MCF 10A (cell line): ENCODE measurements at places on chromosomes 6 and 20. TPM values are rescaled to one million over a fixed set of nuclear protein-coding genes. Genes with fewer than 3 reads are reported as not detected.

GRCh38 chr20:24478584-24478983, 9.2 kb downstream of the SYNDIG1 start:
- peaks cover 6% of the 10 kb centered on the region for H3K36me3 ChIP-seq
- no peak overlapping the region for H3K27ac ChIP-seq
- H3K4me1 ChIP-seq: no peaks in the 10 kb centered on the region
- no peaks in the 10 kb centered on the region for H3K27me3 ChIP-seq
- no peak overlapping the region for H3K4me3 ChIP-seq
- no peak for DNase-seq

- no peaks in the 10 kb centered on the region for H3K4me1 ChIP-seq
- H3K27ac ChIP-seq: no peak overlapping the region
- DNase-seq: no peak
- H3K4me3 ChIP-seq: no peak overlapping the region
Observed at GRCh38 chr20:13183005-13183404, 38.1 kb upstream of the ISM1 start.

DNA sequence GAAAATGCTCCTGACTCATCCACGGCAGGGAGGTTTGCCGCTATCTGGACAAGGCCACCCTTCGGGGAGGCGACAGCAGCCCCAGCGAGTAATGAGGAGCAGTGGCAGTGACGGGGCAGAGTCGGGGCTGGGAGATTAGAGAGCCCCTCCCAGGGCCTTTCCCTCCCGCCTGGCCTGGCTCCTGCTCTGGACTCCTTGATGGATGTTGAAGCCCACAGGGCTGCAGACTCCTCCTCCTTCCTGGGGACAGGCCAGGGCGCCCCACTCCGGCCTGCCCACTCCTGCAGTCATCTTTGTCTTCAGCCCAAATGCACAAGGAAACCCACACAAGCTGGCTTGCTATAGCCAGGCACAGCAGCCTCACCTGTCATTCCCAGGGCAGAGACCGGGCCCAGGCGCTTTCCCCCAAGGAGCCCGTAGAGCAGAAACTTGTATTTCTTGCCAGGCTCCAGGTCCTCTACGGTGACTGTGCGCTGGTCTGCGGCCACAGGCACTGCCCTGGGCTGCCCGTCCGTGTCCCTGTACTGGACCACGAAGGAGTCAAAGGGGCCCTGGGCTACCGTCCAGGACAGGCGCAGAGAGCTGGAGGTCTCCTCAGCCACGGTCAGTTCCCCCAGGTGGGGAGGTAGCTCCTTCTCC, 7.7 kb downstream of the CYP21A2 start:
- no peak overlapping the region for H3K27ac ChIP-seq
- peaks cover 10% of the 10 kb centered on the region for H3K4me1 ChIP-seq
- DNase-seq: no peak
- H3K4me3 ChIP-seq: no peak overlapping the region
- H3K27me3 ChIP-seq: no peaks in the 10 kb centered on the region

DNA sequence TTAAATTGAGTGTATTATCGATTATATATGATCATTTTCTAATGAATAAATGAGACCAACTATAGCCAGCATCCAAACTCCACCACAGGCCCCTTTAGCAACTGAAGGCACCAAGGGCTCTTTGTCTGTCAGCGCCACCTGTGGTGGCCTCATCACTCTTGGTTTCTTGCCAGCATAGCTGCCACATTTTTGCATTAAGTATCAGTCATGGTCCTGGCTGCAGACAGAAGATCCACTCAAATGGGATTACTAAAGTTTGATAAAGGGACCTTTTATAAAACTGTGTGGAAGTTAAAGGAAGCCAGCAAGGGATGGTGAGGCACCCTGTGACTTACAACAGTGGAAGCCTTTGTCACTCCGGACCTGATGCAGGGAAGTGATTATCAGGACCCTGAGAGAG, 162.9 kb downstream of the C6orf118 start:
- H3K4me3 ChIP-seq: no peak overlapping the region
- no peaks in the 10 kb centered on the region for H3K36me3 ChIP-seq
- H3K4me1 ChIP-seq: no peaks in the 10 kb centered on the region
- no peaks in the 10 kb centered on the region for H3K27me3 ChIP-seq
- no peak for DNase-seq

DNA sequence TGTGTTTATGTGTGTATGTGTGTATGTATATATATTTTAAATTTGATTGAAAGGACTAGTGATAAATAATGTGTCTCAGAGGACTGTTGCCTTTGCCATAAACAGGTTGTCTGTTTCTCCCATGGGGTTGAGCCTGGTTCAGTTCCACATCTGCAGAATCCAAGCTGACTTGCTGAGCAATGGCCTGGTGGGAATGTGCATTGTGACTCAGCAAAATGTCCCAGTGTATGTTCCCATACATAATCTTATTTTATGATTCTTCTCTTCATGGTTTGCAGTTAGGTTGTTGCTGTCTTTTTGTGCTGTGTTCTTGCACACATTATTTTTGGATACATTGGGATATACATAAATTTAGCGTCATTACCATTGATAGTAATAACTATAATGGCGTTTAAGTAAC, 115.6 kb upstream of the SLC24A3 start:
- H3K27me3 ChIP-seq: no peaks in the 10 kb centered on the region
- H3K4me3 ChIP-seq: no peak overlapping the region
- DNase-seq: no peak
- H3K4me1 ChIP-seq: no peaks in the 10 kb centered on the region
- H3K36me3 ChIP-seq: no peaks in the 10 kb centered on the region

- H3K4me1 ChIP-seq: no peaks in the 10 kb centered on the region
- no peak overlapping the region for H3K27ac ChIP-seq
- DNase-seq: no peak
- no peaks in the 10 kb centered on the region for H3K27me3 ChIP-seq
Observed at GRCh38 chr6:150783813-150784212, 81.7 kb upstream of the MTHFD1L start.

GRCh38 chr6:127147534-127147933, 29.1 kb downstream of the RSPO3 start:
- no peak for DNase-seq
- no peak overlapping the region for H3K27ac ChIP-seq
- H3K4me1 ChIP-seq: no peaks in the 10 kb centered on the region
- no peak overlapping the region for H3K4me3 ChIP-seq

DNA sequence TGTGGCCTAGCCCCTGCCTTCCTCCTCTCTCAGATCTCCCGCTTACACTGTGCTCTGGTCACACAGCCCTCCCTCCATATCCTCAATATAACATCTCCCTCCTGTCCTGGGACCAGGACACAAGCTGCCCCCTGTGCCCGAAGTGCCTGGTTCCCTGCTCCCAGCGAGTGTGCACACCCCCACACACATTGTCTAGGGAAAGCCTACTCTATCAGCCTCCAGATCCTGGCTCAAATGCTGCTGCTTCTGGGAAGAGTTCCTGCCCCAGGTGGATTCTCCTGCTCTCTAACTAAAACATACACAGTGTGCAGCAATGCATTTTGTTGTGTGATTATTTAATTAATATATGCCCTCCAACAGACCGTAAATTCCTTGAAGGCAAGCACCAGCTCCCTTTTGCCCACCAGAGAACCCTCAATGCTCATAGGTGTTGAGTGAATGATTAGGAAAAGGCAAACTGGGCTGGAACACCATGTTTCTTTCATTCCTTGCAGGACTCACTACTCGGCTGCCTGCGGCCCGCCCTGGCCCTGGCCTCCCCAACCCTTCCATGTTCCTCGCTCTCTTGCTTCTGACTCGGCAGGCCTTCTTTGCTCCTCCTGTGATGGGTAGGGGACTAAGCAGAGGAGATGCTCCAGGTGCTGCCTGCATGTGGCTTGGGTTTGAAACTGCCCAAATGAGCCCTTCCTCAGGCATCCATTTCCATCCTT, 194.6 kb downstream of the ZDHHC14 start:
- H3K36me3 ChIP-seq: no peaks in the 10 kb centered on the region
- no peak for DNase-seq
- no peak overlapping the region for H3K27ac ChIP-seq
- no peak overlapping the region for H3K4me3 ChIP-seq

GRCh38 chr6:135306740-135307420, 125.8 kb downstream of the MYB start:
- H3K27me3 ChIP-seq: no peaks in the 10 kb centered on the region
- H3K36me3 ChIP-seq: peaks cover 15% of the 10 kb centered on the region
- no peak overlapping the region for H3K4me3 ChIP-seq

GRCh38 chr20:20083807-20084206, 31.5 kb downstream of the CFAP61 start:
- peaks cover 44% of the 10 kb centered on the region for H3K4me1 ChIP-seq
- no peaks in the 10 kb centered on the region for H3K36me3 ChIP-seq
- H3K4me3 ChIP-seq: peak overlapping the region; percentile 20
- peak overlapping the region; percentile 95 for H3K27ac ChIP-seq
- peak; percentile 56 for DNase-seq
- no peaks in the 10 kb centered on the region for H3K27me3 ChIP-seq

- H3K27ac ChIP-seq: peak overlapping the region; percentile 97
- peaks cover 40% of the 10 kb centered on the region for H3K27me3 ChIP-seq
- peaks cover 28% of the 10 kb centered on the region for H3K36me3 ChIP-seq
- no peak for DNase-seq
- H3K4me1 ChIP-seq: peaks cover 14% of the 10 kb centered on the region
- H3K4me3 ChIP-seq: peak overlapping the region; percentile 87
Observed at GRCh38 chr6:31272836-31273626, 1.1 kb upstream of the HLA-C start.

- H3K4me1 ChIP-seq: peaks cover 65% of the 10 kb centered on the region
- H3K27ac ChIP-seq: peak overlapping the region; percentile 94
- no peaks in the 10 kb centered on the region for H3K27me3 ChIP-seq
- no peak for DNase-seq
- H3K4me3 ChIP-seq: peak overlapping the region; percentile 65
- H3K36me3 ChIP-seq: peaks cover 42% of the 10 kb centered on the region
Observed at GRCh38 chr20:47316776-47317126, 39.7 kb downstream of the ZMYND8 start.

DNA sequence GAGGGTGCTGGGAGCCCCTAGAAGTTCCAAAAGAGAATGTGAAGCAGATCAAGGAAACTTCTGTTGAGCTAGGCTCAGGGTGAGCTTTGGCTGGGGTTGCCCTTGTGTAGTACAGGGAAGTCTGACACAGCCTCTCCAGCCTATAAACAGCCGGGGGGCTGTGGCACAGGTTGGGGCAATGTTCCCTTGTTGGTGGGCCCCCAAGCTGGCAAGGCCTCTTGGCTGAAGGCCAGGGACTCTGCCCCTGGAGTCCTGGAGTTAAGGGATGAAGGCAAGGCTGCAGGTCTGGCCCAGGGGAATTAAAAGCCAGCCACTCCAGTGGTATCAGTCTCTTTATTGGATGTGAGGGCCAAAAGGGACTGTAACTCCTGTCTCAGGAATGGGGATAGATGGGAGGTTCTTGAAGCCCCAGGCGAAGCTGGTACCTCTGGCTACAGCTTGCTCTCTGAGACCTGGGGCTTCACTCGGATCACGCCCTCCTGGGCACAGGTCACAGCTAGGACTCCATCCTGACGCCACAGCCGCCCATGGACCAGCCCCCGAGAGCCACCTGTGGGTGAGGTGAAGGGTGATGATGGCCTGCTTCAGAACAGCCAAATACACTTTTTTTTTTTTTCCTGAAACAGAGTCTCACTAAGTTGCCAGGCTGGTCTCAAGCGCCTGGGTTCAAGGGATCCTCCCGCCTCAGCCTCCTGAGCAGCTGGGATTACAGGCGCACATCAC, 8.0 kb downstream of the SNX21 start:
- peaks cover 65% of the 10 kb centered on the region for H3K36me3 ChIP-seq
- no peak overlapping the region for H3K4me3 ChIP-seq

- no peak overlapping the region for H3K4me3 ChIP-seq
- no peak overlapping the region for H3K27ac ChIP-seq
- H3K27me3 ChIP-seq: no peaks in the 10 kb centered on the region
Observed at GRCh38 chr6:33735216-33735615, 11.5 kb downstream of the IP6K3 start.

GRCh38 chr6:54217018-54217417, 91.2 kb upstream of the TINAG start:
- no peak overlapping the region for H3K4me3 ChIP-seq
- no peak for DNase-seq
- H3K36me3 ChIP-seq: no peaks in the 10 kb centered on the region
- H3K27ac ChIP-seq: no peak overlapping the region

DNA sequence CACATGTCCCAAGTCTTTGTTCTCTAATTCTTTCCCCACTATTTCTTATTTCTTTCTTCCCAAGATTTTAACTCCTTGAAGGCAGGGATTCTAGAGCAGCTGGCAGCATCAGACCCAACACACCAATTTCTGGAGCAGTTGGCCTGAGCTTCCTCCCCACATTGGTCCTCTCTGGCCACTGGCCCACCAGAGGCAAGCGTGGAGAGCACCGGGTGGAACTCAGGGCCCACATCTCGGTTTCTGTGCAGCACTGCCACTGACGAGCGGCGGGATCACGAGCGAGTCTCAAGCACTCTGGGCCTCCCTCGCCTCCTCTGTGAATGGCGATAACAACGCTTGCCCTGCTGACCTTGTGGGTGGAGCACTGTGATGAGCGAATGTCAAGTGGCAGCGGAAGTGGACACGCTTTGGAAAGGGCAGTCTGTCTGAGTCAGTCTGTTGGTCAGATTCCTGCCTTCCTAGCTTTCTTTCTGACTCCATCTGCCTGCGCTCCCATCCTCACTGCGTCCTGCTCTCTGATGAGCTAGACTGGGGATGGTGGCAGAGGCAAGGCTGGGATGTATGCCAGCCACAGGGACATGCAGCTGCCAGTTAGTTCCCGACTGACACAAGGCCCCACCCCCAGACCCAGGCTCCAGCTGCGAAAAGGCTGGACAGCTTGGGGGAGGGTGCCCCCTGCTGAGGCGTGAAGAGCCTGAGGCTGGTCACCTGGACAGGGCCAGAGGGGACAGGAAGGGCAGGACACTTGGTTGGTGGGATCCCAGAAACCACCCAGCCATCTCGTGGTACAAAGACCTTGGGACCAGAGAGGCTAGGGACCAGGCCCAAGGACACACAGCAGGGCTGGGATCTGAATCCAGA, 4.5 kb upstream of the SPDEF start:
- DNase-seq: no peak
- H3K4me3 ChIP-seq: no peak overlapping the region
- no peaks in the 10 kb centered on the region for H3K4me1 ChIP-seq
- H3K36me3 ChIP-seq: no peaks in the 10 kb centered on the region
- no peak overlapping the region for H3K27ac ChIP-seq

GRCh38 chr6:41781366-41781730, 766 bp downstream of the PRICKLE4 start:
- peak overlapping the region; percentile 90 for H3K4me3 ChIP-seq
- H3K27me3 ChIP-seq: no peaks in the 10 kb centered on the region
- DNase-seq: peak; percentile 47
- peaks cover 11% of the 10 kb centered on the region for H3K36me3 ChIP-seq
- H3K27ac ChIP-seq: peak overlapping the region; percentile 12

Gene NMBR
- total RNA-seq: not detected in 2 replicates

Gene EIF2S2
- 151 and 191 TPM in 2 replicates for total RNA-seq

Gene ME1
- total RNA-seq: 16.7 and 17.8 TPM in 2 replicates

Gene ADGRF1
- 1.3 and 3.5 TPM in 2 replicates for total RNA-seq

Gene TMEM63B
- 22.3 and 22.6 TPM in 2 replicates for total RNA-seq

Gene MED20
- total RNA-seq: 27.6 and 29.2 TPM in 2 replicates

Gene PCK1
- total RNA-seq: not detected in 2 replicates

Gene SERPINB6
- 68.5 and 75.6 TPM in 2 replicates for total RNA-seq

Gene GPLD1
- 0.16 and 0.20 TPM in 2 replicates for total RNA-seq

Gene ANGPT4
- total RNA-seq: not detected in 2 replicates

Gene BFSP1
- 3.5 and 3.9 TPM in 2 replicates for total RNA-seq

Gene CBLN4
- total RNA-seq: not detected in 2 replicates

Gene PSORS1C1
- 7.7 and 11.7 TPM in 2 replicates for total RNA-seq
